ENCODE measurements at places on chromosomes 11 and 22. TPM values are rescaled to one million over a fixed set of nuclear protein-coding genes. Genes with fewer than 3 reads are reported as not detected.

GRCh38 chr11:91495837-91496236 is 728.8 kb upstream of the FAT3 start:
- no peak for DNase-seq
- H3K36me3 ChIP-seq, result no peaks in the 10 kb centered on the region
- no peak overlapping the region for H3K27ac ChIP-seq

GRCh38 chr22:36492109-36492508 is 10.7 kb upstream of the TXN2 start:
- H3K36me3 ChIP-seq, result peaks cover 23% of the 10 kb centered on the region
- no peak overlapping the region for H3K4me3 ChIP-seq
- DNase-seq, result no peak
- peaks cover 12% of the 10 kb centered on the region for H3K4me1 ChIP-seq
- no peak overlapping the region for H3K27ac ChIP-seq

DNA sequence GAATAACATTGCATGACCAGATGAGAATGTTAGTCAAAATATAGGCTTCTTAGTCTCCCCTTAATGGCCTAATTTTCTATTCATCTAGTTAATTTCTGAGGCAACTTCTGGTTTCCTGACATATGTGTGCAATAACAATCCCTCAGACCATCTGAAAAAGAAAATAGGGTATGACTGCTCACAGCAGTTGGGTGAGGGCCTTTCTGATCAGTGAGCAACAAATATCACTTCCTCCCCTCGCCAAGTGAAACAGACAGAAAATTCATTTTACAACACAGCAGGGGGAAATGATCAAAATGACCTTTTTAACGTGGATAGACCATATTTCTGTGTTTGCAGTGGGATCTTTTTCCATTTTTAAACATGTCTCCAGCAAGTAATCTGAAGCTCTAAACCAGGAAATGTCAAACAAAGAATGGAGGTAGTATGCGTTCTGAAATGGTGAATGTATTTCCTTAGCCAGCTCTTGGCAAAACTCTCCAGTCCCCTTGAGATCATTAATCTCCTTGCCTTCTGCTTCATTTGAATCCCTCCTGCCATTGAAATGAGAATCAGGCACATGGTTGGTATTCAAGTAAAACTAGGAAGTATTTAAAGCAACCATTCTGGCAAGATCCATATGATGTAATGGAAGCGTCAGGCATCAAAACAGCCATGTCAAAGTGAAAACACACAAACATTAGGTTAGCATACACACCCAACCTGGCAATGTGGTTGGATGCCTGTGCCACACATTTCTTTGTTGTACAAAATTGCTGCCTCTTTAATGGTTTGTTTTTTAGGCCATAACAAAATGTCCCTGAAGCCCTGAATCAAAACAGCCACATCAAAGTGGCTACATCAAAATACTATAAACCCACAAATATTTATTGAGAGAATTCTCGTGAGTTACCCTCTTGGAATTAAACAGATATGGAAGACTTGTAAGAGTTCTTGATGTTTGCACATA is 100.1 kb downstream of the SLC1A2 start:
- peaks cover 2% of the 10 kb centered on the region for H3K27me3 ChIP-seq
- no peak overlapping the region for H3K27ac ChIP-seq
- H3K4me3 ChIP-seq, result no peak overlapping the region
- no peak for DNase-seq

GRCh38 chr11:69382131-69383128 is 88.5 kb downstream of the MYEOV start:
- no peak for DNase-seq
- no peak overlapping the region for H3K4me3 ChIP-seq
- no peaks in the 10 kb centered on the region for H3K4me1 ChIP-seq
- H3K27me3 ChIP-seq, result no peaks in the 10 kb centered on the region
- no peaks in the 10 kb centered on the region for H3K36me3 ChIP-seq
- H3K27ac ChIP-seq, result no peak overlapping the region

GRCh38 chr11:94303966-94304958 is at the start of gene IZUMO1R:
IZUMO1R (plus strand) TSS chr11:94304580; CDS start chr11:94305637, 1,057 bp downstream.
- no peak within 1 kb of the TSS for H3K4me3 ChIP-seq
- no peaks in the 10 kb centered on the region for H3K36me3 ChIP-seq
- no peak for DNase-seq
- H3K27ac ChIP-seq, result no peak within 1 kb of the TSS

- H3K4me3 ChIP-seq, result no peak overlapping the region
- no peak overlapping the region for H3K27ac ChIP-seq
- DNase-seq, result no peak
- no peaks in the 10 kb centered on the region for H3K36me3 ChIP-seq
- H3K4me1 ChIP-seq, result no peaks in the 10 kb centered on the region
Measured at GRCh38 chr11:45237711-45238315, 48.3 kb downstream of the SYT13 start.

IGSF9B gene
- 130 TPM for total RNA-seq

DNA sequence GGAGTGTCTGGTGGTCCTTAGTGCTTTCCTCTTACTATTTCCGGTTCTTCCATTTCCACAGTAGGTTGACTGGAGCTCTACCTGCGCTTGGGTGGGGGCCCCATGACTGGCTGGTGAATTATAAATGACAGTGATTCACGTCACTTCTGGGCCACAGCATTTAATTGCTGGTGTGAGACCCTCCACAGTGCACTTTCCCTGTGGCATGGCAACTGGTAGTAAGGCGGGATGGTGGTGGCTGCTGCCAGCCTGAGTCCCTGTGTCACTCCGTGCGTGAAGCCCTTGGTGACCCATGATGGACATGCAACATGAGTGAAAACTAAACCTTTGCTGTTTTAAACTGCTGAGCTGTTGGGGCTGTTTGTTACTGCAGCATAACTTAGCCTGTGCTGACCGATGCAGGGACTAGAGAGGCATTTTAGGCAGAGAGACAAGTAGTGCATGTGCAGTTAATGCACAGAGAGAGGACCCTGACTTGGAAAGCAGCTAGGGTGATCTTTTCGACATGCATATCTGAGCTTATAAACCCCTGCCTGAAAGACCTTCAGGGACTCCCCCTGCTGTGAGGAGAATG is 3.1 kb downstream of the PRDM11 start:
- no peak for DNase-seq
- peaks cover 12% of the 10 kb centered on the region for H3K27me3 ChIP-seq
- H3K27ac ChIP-seq, result no peak overlapping the region
- H3K4me1 ChIP-seq, result peaks cover 16% of the 10 kb centered on the region

GRCh38 chr11:120668537-120668936 is 157.0 kb downstream of the GRIK4 start:
- H3K4me3 ChIP-seq, result no peak overlapping the region
- H3K4me1 ChIP-seq, result no peaks in the 10 kb centered on the region
- H3K36me3 ChIP-seq, result no peaks in the 10 kb centered on the region
- DNase-seq, result no peak
- no peak overlapping the region for H3K27ac ChIP-seq

- no peak overlapping the region for H3K27ac ChIP-seq
- peaks cover 71% of the 10 kb centered on the region for H3K4me1 ChIP-seq
- no peak overlapping the region for H3K4me3 ChIP-seq
- no peak for DNase-seq
- H3K36me3 ChIP-seq, result peaks cover 13% of the 10 kb centered on the region
- H3K27me3 ChIP-seq, result no peaks in the 10 kb centered on the region
Measured at GRCh38 chr11:13298765-13299164, 21.2 kb downstream of the BMAL1 start.

TMPRSS5 gene
- 0.64 TPM for total RNA-seq

- peak; percentile 27 for DNase-seq
- peak overlapping the region; percentile 98 for H3K4me3 ChIP-seq
- H3K27ac ChIP-seq, result peak overlapping the region; percentile 99
- H3K36me3 ChIP-seq, result peaks cover 15% of the 10 kb centered on the region
- peaks cover 52% of the 10 kb centered on the region for H3K4me1 ChIP-seq
Measured at GRCh38 chr22:40345271-40345670, 1.0 kb upstream of the ADSL start.

- DNase-seq, result no peak
- H3K27ac ChIP-seq, result peak overlapping the region; percentile 43
- peaks cover 25% of the 10 kb centered on the region for H3K4me1 ChIP-seq
Measured at GRCh38 chr22:25419247-25420113, 145.0 kb upstream of the GRK3 start.

MYO7A gene
- 0.07 TPM for total RNA-seq

- H3K4me1 ChIP-seq, result peaks cover 7% of the 10 kb centered on the region
- no peaks in the 10 kb centered on the region for H3K36me3 ChIP-seq
- no peak for DNase-seq
- H3K27me3 ChIP-seq, result peaks cover 15% of the 10 kb centered on the region
Measured at GRCh38 chr11:76561245-76561644, 109.3 kb downstream of the LRRC32 start.

DNA sequence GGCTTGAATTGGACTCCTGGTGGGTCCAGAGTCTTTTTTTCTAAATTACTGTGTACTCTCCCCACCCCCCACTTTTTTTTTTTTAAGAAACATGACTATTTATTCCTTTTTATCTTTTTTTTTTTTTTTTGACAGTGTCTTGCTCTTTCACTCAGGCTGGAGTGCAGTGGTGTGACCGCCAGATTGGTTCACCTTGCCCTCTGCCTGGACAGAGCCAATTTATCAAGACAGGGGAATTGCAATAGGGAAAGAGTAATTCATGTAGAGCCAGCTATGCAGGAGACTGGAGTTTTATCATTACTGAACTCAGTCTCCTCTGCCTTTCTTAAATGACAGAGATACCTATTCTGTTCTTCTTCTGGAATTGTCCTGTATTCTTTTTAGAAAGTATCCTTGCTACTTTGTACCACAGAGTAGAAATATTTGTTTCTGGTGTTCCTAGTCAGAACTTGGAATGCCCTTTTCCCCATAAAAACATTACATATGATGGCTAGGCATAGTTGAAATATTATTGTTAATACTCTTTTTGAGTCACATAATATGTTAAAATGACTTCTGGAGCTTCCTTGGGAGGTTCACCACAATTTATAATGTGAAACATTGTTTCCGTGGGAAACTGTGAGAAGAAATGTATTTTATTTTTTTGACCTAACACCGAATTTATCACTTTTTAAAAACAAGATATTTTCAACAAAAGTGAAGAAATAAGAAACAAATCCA is 95.6 kb downstream of the UVRAG start:
- peaks cover 17% of the 10 kb centered on the region for H3K4me1 ChIP-seq
- no peak for DNase-seq
- H3K4me3 ChIP-seq, result no peak overlapping the region
- no peak overlapping the region for H3K27ac ChIP-seq
- peaks cover 24% of the 10 kb centered on the region for H3K36me3 ChIP-seq
- H3K27me3 ChIP-seq, result no peaks in the 10 kb centered on the region

- H3K4me1 ChIP-seq, result peaks cover 93% of the 10 kb centered on the region
- H3K36me3 ChIP-seq, result peaks cover 73% of the 10 kb centered on the region
- H3K4me3 ChIP-seq, result peak overlapping the region; percentile 73
- no peaks in the 10 kb centered on the region for H3K27me3 ChIP-seq
- peak overlapping the region; percentile 94 for H3K27ac ChIP-seq
- no peak for DNase-seq
Measured at GRCh38 chr22:36369922-36370791, 17.6 kb downstream of the MYH9 start.

MS4A13 gene
- not detected for total RNA-seq

- no peak overlapping the region for H3K27ac ChIP-seq
- H3K36me3 ChIP-seq, result no peaks in the 10 kb centered on the region
- H3K27me3 ChIP-seq, result no peaks in the 10 kb centered on the region
- DNase-seq, result no peak
Measured at GRCh38 chr22:29224121-29224858, 18.6 kb downstream of the EMID1 start.

GGTLC2 gene
- not detected for total RNA-seq

DNA sequence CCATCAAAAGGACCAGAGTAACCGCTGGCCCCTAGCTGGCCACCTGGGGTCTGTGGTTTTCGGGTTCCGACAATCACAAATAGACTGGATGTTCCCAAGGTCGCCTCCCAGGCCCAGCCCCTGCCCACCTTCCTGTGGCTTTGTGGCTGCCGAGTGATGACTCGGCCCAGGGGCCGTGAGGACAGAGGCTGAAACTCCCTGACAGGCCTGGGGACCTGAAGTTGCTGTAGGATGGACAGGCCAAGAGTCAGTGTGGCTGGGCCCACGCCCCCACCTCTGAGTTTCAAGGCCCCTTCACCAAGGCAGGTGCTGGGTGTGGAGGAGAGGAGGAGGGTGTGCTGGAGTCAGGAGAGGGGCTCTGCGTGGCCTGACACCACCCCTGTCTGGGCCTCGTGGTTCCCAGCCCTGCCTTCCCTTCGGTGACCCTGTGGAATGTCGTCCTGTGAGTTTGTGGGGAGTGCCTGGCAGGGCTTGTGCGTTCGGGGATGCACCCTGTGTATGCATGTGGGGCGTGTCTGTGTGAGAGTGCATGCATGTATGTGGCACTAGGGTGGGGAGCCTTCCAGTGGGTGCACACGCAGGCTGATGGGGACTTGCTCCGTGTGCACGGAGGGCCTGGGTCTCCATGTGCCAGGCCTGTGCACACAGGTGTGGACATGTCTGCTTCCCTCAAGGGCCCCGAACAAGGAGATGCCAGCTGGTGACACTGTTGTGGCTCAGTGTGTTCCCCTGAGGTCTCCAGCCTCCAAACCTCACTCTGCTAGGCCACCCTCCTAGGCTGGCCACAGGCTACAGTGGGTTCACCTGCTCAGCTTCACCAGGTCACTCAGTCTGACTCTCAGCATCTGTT is 8.4 kb upstream of the MGAT3 start:
- peaks cover 66% of the 10 kb centered on the region for H3K4me1 ChIP-seq
- H3K36me3 ChIP-seq, result peaks cover 16% of the 10 kb centered on the region
- peak overlapping the region; percentile 91 for H3K4me3 ChIP-seq
- DNase-seq, result no peak
- no peaks in the 10 kb centered on the region for H3K27me3 ChIP-seq

GRCh38 chr11:5398936-5399335 is 15.3 kb downstream of the OR51M1 start:
- no peak overlapping the region for H3K27ac ChIP-seq
- H3K36me3 ChIP-seq, result no peaks in the 10 kb centered on the region
- H3K4me3 ChIP-seq, result no peak overlapping the region
- no peaks in the 10 kb centered on the region for H3K4me1 ChIP-seq

FJX1 gene
- 0.21 TPM for total RNA-seq

DNA sequence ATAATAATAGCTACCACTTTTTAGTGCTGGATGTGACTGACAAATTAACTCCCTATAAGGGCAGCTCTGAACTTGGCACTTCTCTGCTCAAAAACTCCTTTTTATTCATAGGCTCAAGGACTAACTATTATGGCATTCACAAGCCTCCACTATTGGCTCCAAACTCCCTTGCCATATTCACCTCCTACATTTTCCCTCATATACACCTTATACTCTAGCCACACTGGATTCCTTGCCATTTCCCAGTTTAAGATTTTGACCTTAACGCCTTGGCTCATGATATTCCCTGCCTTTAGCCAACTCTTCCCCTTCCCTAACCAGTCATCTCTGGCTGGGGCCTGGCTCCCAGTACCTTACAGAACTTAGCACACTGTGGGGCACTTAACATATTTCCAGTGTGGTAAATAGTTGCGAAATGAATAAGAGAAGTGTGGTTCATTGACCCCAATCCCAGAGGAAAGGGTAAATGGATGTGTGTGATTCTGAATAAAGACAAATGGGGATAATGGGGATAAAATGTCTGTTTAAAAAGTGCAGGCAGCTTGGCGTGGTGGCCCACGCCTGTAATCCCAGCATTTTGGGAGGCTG is 40.0 kb upstream of the SORL1 start:
- no peak overlapping the region for H3K4me3 ChIP-seq
- H3K27me3 ChIP-seq, result no peaks in the 10 kb centered on the region
- DNase-seq, result no peak

- H3K4me3 ChIP-seq, result no peak overlapping the region
- H3K36me3 ChIP-seq, result no peaks in the 10 kb centered on the region
Measured at GRCh38 chr11:7666292-7666866, 6.9 kb downstream of the CYB5R2 start.

GRCh38 chr11:46339816-46340215 is 7.4 kb upstream of the DGKZ start:
- peaks cover 72% of the 10 kb centered on the region for H3K4me1 ChIP-seq
- H3K27me3 ChIP-seq, result peaks cover 2% of the 10 kb centered on the region
- no peak overlapping the region for H3K4me3 ChIP-seq
- H3K27ac ChIP-seq, result no peak overlapping the region
